Fibroblast of lung (primary cell): ENCODE measurements at places on chromosomes 4 and X. TPM values are rescaled to one million over a fixed set of nuclear protein-coding genes. Genes with fewer than 3 reads are reported as not detected.
A peak's percentile ranks its signal among the peaks of the same experiment; 100 is the strongest.

GRCh38 chr4:791898-792625, 33.9 kb downstream of the CPLX1 start:
- no peak for DNase-seq

GRCh38 chrX:109268340-109268739, 213.5 kb downstream of the GUCY2F start:
- no peak for DNase-seq

GRCh38 chrX:54357414-54358377, at the start of gene WNK3:
Gene WNK3, minus strand, starts transcription at chrX:54358046.
- DNase-seq = peak; percentile 78

Gene DOK7
- not detected in 2 replicates for polyA plus RNA-seq

Gene TBC1D8B
- 8.7 and 15.4 TPM in 2 replicates for polyA plus RNA-seq

- peak; percentile 8 for DNase-seq
These were observed 218.5 kb upstream of the FGF13 start for GRCh38 chrX:138929926-138930582.

- peak; percentile 83 for DNase-seq
These were observed at the start of gene IL1RAPL1 for GRCh38 chrX:28586981-28587551. Gene IL1RAPL1, plus strand, starts transcription at chrX:28587446.

Gene NDNF
- polyA plus RNA-seq = 1.8 and 9.6 TPM in 2 replicates

DNA sequence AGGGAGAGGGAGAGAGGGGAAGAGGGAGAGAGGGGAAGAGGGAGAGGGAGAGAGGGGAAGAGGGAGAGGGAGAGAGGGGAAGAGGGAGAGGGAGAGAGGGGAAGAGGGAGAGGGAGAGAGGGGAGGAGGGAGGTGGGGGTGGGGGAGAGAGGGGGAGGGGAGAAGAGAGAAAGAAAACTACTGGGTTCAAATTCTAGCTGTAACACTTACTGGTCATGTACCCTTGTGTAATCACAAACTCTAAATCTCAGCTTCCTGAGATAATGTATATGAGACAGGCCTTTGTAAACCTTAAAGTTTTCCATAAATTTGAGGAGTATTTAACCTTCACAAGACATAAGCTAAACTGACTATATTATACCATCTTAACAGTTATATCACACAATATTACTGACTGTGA, 109.1 kb downstream of the FGF16 start:
- no peak for DNase-seq

GRCh38 chr4:13427599-13428325, 56.4 kb downstream of the RAB28 start:
- DNase-seq = peak; percentile 19

DNA sequence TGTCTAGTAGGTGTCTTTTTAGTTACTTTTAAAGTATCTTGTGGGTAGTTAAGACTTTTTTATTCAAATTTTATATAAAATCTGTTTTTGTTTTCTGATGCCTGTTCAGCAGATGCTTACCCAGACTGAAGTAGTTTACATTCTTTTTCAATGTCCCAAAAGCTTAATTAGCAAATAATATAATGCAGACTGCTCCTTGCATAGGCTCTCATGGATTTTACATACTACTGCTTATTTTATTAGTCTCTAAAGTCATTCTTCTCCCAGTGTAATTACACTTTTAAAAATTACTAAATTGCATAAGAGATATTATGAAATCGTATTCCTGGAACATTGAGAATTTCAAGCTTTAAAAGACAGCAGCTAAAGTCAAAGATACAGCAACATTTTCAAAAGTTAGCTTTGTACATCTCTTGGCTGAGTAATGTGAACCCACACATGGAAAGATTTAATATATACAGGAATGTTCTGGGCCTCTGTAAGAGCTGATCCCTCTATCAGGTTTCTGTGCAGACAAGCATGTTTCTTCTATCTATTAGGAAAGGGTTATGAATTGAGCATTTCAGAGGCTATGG, 148.4 kb upstream of the SPRY1 start:
- DNase-seq = no peak

DNA sequence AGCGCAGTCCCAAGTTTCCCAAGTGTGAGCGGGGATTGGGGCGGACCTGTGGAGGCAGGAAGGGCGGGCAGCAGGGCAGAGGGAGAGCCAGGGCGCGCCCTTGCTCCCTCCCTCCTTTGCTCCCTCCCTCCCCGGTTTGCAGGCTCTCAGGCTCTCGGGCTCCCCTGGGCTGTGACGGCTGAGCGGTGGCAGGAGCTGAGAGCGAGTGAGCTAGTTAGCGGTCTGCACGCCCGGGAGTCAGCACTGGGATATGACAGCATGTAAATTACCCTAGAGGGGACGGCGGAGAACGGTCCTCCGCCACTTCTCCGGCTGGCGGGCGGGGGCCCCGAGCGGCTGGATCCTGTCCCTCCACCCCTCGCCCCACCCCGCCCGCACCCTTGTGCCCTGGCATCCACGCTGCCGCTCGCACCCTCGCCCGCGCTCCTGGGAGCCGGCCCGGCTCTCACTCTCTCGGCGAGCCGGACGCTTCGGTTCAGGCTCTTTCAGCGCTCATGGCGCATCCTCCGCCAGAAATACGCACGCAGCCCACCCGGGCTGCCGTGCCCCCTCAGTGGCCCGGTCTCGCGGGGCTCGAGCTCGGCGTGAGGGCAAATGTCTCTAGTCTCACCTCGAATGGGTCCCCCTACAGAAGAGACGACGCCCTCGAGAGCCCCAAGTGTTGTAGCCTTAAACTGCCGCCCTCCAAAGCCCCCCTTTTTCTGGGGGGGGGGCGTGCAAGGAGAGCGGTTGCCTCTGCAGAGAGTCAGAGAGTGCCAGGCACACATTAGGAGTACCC, at the start of gene TSC22D3:
Gene TSC22D3, minus strand, starts transcription at position 54 of the 778 bp plus-strand sequence. CDS start 368 bp downstream, outside the sequence.
- peak; percentile 79 for DNase-seq

Gene PARM1
- polyA plus RNA-seq = 0.20 and 0.30 TPM in 2 replicates

GRCh38 chr4:8152090-8152864, 6.3 kb downstream of the ABLIM2 start:
- DNase-seq = no peak

GRCh38 chr4:168384437-168385141, 66.0 kb upstream of the DDX60 start:
- peak; percentile 42 for DNase-seq

DNA sequence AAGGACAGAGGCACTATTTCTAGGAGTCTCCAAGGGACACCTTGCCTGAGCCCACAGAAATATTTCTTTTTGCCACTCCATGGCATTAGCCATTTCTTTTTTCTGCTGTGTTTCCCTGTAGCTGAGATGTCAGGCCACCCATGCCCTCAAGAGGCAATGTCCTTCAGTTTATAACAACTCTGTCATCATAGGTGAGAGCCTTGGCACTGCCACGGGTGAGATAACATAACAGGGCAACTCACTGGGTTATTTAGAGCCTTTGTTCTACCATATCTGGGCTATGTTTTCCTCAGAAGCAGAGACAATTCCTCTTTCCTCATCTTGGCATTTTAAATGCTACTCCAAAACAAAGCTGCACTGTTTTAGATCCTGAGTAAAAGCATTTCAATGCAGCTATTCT, 99.9 kb upstream of the MAOA start:
- no peak for DNase-seq

Gene TBX22
- not detected in 2 replicates for polyA plus RNA-seq

DNA sequence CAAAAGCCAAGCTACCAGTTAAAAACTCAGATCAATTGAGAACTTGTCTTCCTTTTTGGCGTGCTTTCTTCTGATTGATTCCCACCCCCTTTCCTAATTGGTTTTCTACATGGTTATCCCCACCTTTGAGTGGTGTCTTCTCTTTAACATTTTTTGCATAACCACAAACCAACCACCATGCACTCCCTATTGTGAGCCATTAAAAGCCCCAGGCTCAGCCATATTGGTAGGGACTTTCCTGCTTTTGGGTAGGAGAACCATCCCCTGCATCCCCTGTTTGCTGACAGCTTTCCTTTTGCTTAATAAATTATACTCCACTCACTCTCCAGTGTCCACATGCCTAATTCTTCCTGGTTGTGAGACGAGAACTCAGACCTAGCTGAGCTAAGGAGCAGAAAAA, 1651.4 kb upstream of the IGFBP7 start:
- DNase-seq = no peak

DNA sequence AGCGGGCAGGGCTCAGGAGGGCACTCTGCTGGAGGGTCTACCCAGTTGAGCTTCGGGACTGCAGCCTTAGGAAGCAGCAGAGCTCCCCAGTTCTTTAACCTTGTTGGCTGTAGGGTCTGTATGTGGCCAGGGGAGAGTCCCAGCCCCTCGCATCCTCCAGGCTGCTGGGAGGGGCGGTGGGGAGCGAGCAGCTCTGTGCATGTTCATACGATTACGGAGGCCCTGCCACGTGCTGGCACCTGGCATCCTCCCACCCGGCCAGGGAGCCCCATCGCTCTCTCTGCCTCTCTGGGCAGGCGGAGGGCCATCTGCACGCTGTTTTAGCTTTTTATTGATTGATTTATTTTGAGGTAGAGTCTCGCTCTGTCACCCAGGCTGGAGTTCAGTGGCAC, 21.2 kb downstream of the NSG1 start:
- DNase-seq = no peak

- no peak for DNase-seq
These were observed 13.7 kb downstream of the RASSF6 start for GRCh38 chr4:73606465-73606974.

Gene HMGN5
- 2.9 and 4.4 TPM in 2 replicates for polyA plus RNA-seq

GRCh38 chr4:153420361-153420760, 45.8 kb upstream of the TMEM131L start:
- DNase-seq = peak; percentile 54

GRCh38 chr4:110009550-110009949, 96.9 kb downstream of the EGF start:
- no peak for DNase-seq

DNA sequence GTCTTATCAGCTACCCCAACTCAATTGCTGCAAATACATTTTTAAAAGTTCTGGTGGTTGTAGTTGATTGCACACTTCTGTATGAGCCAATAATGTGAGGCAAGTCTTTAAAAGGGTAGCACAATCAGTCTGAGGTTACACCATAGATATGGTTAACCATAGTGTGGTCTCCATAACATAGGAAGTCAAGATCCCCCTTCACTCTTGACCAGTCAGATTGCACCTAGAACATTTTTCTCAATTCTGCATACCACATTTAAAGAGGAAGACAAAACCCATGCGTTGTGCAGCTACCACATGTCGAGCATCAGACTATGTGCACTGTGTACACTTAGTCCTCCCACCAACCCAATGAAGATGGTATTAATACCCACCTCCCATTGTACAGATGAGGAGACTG, 26.5 kb upstream of the CYBB start:
- no peak for DNase-seq

Gene CXorf66
- polyA plus RNA-seq = not detected in 2 replicates

Gene CD40LG
- polyA plus RNA-seq = not detected in 2 replicates

DNA sequence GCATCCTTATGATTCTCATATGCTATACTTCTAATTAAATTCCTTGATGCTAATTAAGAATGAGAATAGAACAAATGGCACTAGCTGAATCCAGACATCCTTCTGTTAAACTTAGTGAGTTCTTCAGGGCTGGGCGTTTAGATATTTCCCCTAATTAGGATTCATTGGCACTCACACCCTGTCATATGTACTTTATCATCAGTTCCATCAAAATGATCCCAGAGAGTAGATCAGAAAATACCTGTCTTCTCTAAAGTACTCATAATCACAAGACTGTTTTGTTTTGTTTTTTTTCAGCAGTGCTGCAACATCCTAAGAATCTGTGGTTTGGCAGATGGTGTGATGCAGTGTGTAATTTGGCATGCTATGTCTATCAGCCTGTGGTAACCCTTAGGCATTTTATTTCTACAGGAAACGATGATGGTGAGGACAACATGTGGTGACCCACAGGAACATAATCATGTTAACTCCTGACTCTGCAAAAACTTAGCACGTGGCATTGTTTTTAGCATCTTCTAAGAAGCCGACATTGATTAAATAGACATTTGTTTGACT, 2528.4 kb downstream of the ARAP2 start:
- peak; percentile 64 for DNase-seq

- DNase-seq = no peak
These were observed 56.7 kb upstream of the SLC7A11 start for GRCh38 chr4:138298866-138299265.

Gene CC2D2A
- polyA plus RNA-seq = 36.0 and 41.6 TPM in 2 replicates

Gene NPY2R
- polyA plus RNA-seq = not detected in 2 replicates

- peak; percentile 11 for DNase-seq
These were observed 5.6 kb upstream of the TXK start for GRCh38 chr4:48139691-48140090.

GRCh38 chrX:116317409-116317808, 119.0 kb upstream of the SLC6A14 start:
- peak; percentile 85 for DNase-seq

DNA sequence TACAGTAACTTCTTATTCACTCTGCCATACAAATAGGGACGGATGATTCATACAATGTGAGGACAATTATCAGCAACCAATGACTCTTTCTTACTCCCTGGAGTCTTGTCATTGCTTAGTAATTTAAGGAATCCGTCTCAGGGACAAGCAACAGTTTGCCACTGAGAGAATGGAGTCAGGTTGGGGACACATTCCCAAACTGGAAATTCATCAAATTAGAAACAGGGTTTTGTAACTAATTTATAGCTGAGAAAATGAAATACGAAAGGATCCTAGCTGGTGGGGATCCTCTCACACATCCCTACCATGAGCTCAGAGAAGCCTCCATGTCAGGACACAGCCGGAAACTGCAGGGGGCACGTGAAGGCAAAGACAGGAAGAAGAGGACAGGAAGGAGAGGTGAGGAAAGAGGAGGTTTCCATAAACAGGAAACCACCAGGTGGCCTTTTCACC, 50.4 kb upstream of the KDR start:
- DNase-seq = peak; percentile 29

DNA sequence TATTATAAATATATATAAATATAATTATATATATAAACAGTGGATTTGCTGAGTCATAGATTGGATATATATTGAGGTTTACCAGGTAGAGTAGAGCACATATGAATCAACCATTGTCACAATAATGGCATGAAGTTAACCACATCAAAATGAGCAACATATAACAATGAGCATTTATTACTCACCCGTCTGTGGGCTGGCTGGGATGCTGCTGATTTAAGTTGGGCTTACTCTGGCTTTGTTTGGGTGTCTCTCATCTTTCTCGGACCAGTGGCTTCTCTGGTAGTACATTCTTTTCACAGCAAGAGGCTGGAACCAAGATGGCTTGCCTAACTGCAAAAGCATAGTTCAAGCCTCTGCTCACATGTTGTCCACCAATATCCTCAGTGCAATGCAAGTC, 111.7 kb upstream of the TAPT1 start:
- DNase-seq = no peak

GRCh38 chr4:26557164-26557563, 26.7 kb upstream of the TBC1D19 start:
- peak; percentile 97 for DNase-seq

GRCh38 chr4:2689825-2690700, 66.1 kb downstream of the TNIP2 start:
- DNase-seq = peak; percentile 22

Gene EPHA5
- 0.16 and 1.9 TPM in 2 replicates for polyA plus RNA-seq

GRCh38 chr4:16594128-16594527, 304.3 kb downstream of the LDB2 start:
- no peak for DNase-seq
